ENCODE measurements at places on chromosomes 3 and 15.

DNA sequence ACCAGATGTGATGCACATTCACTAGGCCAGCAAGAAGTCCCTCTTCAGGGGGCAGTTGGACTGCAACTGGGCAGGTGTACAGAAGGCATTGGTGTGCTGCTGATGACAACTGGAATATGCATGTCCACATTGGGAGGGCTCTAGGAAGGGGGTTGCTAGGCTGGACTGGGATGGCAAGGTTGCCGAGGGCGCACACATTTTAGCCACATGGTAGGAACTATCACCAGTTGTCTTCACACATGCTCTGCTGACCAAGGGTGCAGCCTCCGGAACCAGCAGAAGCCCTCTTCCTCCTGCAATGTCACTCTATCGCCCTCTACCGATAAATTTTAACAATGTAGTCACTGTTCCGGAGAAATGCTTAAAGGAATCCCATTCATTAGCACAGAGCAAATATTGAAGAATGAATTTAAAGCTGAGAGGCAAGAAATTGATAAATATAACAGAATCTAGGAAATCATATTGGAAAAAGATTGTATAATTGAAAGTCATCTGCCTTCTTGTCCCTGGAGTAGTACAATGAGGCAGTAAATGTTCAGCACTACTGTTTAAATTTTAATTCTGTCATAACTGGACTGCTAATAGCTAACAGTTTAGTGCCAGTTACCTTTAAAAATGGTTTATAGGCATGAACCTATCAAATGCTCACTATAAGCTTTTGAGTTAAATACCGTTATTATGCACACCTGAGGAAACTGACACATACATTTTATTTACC lies 22.6 kb upstream of the LYSMD4 start:
- no peak overlapping the region for H3K4me3 ChIP-seq
- H3K36me3 ChIP-seq = no peaks in the 10 kb centered on the region
- H3K27ac ChIP-seq = no peak overlapping the region
- H3K4me1 ChIP-seq = no peaks in the 10 kb centered on the region

DNA sequence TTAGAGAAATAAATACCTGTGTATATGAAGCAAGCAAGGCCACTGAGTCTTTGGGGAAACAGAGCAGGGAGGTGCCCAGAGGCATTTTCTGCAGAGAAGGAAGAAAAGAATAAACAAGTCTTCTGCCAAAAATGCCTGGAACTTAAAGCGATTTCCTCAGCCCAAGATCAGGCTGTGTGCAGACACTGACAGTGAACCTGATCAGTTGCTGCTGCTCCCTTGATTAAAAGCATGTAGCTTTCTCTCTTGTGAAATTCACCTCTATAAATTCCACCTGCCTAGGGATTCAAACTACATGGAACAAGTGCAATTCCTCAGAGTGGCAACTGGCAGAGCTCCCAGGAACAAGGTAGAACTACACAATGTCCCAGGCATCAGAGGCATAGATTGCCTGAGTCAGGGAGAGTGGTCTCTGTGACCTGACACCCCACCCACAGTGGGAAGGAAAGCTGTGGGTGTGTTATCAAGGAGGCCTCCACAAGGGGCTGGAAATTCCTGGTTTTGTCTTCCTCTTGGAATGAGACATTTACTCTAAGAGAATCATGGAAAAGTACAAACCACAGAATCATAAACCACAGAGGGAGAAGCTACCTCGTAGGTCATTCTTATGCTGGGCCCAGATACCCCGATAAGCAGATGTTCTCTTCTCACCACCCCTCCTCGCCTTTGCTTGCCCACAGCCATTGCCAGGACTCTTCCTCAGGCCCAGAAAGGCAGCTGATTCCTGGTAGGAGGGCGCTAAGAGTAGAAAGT lies 1.8 kb upstream of the ZBTB38 start:
- no peak for DNase-seq
- H3K27ac ChIP-seq = no peak overlapping the region

DNA sequence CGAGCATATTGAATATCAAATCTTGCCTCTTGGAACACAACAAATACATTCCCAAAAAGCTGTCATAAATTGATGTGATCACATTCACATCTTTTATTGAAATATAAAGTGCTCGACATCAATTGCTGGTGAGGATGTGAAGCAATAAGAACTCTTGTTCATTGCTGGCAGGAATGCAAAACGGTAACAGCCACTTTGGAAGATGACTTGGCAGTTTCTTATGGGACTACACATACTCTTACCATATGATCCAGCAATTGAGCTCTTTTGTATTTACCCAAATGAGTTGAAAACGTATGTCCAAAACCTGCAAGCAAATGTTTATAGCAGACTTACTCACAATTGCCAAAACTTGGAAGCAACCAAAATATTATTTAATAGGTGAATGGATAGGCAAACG lies 234.9 kb downstream of the CACNA2D3 start:
- no peak overlapping the region for H3K4me3 ChIP-seq
- H3K36me3 ChIP-seq = no peaks in the 10 kb centered on the region
- no peak for DNase-seq
- no peaks in the 10 kb centered on the region for H3K4me1 ChIP-seq
- no peaks in the 10 kb centered on the region for H3K27me3 ChIP-seq

GRCh38 chr3:134258761-134259347 lies 8.2 kb upstream of the RYK start:
- H3K27ac ChIP-seq = no peak overlapping the region
- H3K4me1 ChIP-seq = peaks cover 3% of the 10 kb centered on the region
- no peaks in the 10 kb centered on the region for H3K36me3 ChIP-seq
- H3K27me3 ChIP-seq = no peaks in the 10 kb centered on the region
- no peak for DNase-seq

- no peak overlapping the region for H3K27ac ChIP-seq
- H3K27me3 ChIP-seq = no peaks in the 10 kb centered on the region
- no peaks in the 10 kb centered on the region for H3K4me1 ChIP-seq
- no peak overlapping the region for H3K4me3 ChIP-seq
- DNase-seq = no peak
- no peaks in the 10 kb centered on the region for H3K36me3 ChIP-seq
Measured at GRCh38 chr3:133269393-133269792, 130.5 kb upstream of the BFSP2 start.
